Fibroblast of skin of scalp (primary cell): ENCODE measurements at places on chromosomes 2 and 18.

- DNase-seq = no peak
These were observed 440.3 kb upstream of the MC4R start for GRCh38 chr18:60812921-60813320.

DNA sequence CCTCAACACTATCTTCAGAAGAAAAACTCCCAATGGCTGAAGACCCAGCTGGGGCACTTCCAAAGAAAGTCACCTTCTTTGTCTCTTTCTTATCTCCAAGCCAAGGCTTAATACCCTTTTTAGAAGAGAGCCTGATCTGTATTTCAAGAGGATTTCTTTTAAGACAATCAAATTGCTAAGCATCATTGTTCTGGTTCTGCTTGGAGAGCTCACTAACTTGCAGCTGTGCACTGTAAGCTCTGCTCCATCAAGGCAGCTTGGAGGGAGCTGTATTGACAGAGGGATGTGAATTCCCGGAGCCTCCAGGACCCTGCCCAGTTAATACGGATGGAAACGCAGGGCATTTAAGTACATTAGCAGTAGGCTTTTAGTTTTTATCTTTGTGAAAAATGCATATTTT lies 253.1 kb downstream of the TDRD15 start:
- no peak for DNase-seq

DNA sequence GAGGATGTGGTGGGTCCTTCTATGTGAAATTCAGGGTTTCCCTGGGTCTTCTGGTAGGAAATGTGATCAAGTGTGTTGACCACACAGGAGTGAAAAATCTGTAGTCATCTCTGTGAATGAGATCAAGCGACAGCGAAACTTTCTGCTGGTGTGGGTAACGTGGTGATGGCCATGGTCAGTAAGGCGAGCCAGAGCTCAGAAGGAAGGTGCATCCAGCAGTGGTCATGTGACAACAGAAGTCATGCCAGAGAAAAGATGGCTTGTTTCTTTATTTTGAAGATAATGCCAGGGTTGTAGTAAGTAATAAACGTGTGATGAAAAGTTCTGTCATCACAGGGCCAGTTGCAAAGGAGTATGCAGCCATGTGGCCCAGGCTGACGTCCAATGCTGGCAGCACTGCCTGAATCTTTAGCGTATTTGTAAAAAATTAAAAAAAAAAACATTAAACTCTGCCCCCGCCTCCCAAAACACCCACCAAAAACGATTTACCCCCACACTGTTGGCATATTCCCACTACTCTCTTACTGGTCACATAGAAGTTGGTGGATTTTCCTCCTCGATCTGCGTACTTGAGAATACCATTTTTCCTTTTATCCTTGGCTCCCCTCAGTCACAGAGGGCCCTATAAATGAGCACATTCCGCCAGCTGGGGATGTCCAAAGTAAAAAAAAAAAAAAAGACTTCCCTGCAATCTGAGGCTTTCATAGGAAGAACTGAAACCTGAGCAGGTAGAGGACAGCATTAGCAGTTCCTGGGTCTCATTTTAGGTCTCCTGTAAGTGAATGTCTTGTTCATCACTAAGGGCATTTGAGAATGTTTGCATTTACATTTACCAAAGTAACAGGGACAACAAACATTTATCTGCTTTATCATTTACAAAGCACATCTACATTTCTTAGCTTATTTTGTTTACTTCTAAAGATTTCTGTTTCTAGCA lies 70.6 kb downstream of the SLC4A3 start:
- DNase-seq = no peak

- DNase-seq = peak; percentile 23
These were observed 185.1 kb downstream of the MYO5B start for GRCh38 chr18:50009773-50010335.

- peak; percentile 2 for DNase-seq
These were observed 383.3 kb upstream of the ETAA1 start for GRCh38 chr2:67013821-67014220.

DNA sequence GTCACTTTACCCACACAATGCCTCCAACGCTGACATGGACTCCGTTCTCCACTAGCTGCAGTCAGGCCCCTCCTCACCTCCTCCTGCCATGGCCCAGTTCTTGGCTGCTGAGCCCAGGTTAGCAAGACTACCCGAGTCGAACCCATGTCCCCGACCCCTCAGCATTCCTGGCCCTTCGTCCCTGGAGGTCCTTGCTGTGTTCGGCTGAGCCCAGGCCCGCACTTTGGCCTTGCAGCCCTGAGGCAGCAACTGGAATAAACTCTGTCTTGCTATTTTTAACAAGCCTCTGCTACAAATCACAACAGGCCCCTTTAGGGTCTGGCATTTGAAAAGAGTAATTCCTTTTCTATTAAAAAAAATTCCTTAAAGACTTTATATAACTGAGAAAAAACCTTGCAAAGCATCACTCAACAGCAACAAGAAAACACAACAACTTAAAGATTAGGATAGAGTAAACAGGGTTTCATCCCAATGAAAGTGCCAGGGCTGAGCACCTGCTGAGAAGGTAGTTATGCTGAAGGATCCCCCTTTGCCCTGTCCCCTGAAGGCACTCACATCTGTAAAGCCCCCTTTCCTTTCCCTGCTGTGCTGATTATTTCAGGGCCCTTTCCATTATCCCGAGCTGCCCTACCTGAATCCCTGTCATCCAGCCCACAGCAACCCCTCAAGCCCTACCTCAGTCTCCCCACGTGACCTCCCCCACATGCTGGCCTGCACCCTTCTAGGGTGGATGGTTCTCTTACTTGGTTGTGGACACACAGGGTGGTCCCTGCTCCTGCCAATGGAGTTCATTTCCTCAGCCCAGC lies 120.0 kb upstream of the SNTG2 start:
- DNase-seq = no peak

GRCh38 chr2:231928481-231928880 lies 2.3 kb upstream of the NPPC start:
- DNase-seq = no peak

GRCh38 chr2:219569041-219569440 lies 2.3 kb downstream of the OBSL1 start:
- DNase-seq = no peak

DNA sequence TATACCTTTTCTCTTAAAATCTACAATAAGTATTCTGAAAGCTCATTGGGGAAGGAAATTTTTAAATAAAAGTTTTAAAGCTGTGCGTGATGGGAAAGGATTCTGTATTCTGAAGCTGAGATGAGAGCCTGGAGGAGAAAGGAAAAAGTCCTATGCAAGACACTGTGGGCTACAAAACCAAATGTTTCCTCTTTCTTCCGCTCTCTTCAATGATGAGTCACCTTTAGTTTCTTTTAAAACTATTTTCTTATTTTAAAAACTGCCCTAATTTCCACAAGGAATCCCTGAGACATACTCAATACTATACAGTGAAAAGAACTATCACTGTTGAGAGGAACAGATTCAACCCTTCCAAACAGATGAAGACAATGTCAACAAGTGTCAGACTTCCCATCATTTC lies 87.4 kb downstream of the INO80D start:
- DNase-seq = no peak

DNA sequence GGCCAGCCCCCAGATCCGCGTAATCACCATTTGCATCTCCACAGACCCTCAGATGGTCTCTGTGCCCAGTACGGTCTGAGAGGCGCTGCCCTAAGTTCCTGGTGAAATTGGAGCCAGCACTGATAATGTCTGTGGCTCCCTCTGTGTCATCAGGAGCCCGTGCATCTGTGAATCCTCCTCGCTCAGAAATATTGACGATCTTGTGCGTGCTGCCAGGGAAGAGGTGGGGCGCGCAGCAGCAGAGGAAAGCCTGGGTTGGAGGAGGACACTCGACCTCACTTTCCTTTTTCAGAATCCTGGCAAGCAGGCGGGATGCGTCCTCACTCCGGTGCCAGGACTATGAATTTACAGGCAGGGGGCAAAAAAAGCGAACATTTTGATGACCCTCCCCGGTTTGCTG lies 686.1 kb upstream of the SALL3 start:
- no peak for DNase-seq

- DNase-seq = no peak
These were observed 19.0 kb upstream of the SERPINB2 start for GRCh38 chr18:63868546-63868945.

- no peak for DNase-seq
These were observed 239.4 kb downstream of the KLHL29 start for GRCh38 chr2:23624378-23624777.

- no peak for DNase-seq
These were observed 418.8 kb upstream of the NETO1 start for GRCh38 chr18:73286584-73286983.

GRCh38 chr2:145591109-145591809 lies 1071.3 kb upstream of the ZEB2 start:
- DNase-seq = no peak

DNA sequence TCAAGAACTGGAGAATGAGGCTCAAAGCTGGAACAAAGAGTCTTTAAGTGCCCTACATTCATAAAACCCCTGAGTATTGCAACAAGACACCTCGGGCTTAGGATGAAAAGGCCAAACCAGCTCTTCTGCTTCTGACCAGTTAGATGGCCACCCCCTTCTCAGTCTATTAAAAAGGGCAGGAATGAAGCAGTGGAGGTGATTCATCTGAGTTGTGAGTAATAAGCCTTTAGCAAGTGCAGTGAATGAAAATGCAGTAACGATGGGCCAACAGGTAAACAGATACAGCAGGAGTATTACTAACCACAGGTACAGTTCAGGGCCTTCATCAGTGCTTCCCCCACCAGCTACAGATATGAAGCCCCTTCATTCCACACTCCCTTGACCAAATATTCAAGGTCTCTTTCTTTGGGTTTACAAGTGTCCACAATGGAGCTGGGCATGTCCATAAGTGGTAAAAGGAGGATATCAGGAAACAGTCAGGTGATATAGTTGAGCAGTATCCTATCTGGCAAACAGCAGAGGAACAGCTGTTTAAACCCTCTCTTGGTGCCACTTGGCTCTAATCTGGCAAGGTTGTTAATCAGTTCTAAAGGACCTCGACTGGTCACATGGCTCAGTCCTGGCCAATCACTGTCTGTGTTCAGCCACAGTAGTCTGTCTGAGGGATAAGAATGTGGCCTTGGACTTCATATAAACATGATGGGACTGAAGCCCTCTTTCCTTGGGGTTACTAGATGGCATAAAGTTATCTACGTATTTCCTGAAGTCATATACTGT lies 17.8 kb downstream of the SERPINB13 start:
- no peak for DNase-seq

DNA sequence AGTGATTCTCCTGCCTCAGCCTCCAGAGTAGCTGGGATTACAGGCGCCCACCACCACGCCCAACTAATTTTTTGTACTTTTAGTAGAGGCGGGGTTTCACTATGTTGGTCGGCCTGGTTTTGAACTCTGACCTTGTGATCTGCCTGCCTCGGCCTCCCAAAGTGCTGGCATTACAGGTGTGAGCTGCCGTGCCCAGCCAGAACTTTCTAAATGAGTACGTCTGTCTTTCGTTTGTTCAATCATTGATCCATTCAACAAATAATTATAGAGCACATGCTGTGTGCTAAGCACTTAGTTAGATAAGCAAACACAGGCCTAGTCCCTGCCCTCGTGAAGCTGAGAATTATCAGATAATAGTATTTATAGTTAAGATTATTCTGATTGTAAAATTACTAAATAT lies 56.5 kb downstream of the TTC39C start:
- DNase-seq = no peak

- no peak for DNase-seq
These were observed 1.6 kb upstream of the CROCC2 start for GRCh38 chr2:240904216-240905175.

- peak; percentile 57 for DNase-seq
These were observed 352.8 kb upstream of the KCNH7 start for GRCh38 chr2:163191372-163191771.

DNA sequence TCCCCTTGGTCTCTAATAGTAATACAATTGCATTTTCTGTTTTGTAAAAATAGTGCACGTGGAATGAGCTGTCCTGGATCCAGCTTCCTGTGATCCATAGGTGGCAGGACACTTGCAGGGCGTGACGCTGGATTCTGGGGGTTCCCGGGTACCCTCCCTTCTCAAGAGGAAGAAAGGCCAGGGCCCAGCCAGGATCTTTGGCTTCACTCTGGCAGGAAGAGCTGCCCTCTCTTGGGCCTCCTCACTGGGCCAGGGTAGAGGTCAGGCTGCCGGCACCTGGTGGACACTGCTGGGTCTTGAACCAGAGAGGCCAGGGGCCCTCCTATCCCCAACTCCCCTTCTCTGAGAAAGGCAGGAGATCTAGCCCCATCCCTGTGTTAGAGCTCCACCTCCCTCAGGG lies 37.8 kb upstream of the OTOF start:
- DNase-seq = no peak

GRCh38 chr18:10916865-10917264 lies 232.5 kb downstream of the PIEZO2 start:
- DNase-seq = no peak

DNA sequence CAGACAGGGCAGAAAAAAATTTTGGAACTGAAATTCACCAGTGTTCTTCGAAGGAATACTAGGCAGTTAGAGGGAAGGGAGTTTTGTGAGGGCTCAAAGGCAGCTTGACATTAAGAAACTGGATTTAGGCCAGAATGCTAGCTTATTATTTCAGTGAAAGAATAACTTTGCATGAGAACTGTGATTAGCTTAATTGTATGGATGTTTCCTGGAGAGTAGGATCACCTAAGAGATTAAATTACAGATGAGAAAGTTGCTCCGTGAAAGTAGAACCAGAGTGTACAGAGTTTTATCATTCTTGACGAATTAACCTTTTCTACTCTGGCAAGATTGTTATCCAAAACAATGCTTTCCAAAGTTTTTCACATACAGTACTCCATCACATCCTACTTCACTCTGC lies 6.2 kb downstream of the SPAG16 start:
- no peak for DNase-seq

DNA sequence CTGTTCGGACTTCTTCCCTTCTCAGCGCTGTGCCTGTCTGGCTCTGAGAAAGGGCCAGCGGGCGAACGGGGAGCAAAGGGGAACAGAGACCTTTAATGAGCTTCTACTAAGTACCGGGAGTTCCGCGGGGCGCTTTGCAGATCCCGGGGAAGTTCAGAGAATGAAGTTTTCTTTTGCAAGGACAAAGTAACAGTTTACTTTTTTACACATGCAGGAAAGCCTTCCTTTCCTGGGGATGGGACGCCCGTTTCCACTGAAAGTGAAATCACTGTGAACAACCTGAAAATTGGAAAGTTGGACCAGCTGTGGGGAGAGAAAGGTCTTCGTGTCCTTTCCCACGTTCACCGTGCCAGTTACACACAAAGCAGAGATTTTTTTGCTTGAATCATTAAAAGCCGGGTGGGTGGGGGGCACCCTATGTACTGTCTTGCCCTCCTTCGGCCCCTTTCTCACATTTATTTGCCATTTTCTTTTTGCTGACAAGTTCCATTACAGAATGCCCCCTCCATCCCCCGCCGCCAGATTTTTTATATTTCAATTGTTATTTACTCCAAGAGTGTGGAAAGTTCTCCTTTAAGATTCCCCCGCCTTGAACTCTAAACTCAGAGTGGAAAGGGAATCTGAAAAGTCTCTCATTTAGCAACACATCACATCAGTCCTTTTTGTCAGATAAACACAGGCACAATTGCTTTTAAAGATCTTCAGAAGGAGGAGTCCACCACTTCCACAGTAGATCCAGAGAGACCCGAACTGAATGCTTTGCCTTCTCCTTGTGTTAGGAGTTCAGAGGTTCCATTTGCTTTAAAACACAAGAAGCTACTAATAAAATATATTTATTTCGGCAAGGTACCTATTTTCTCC lies 1.1 kb upstream of the FN1 start:
- peak; percentile 59 for DNase-seq

- no peak for DNase-seq
These were observed 4.6 kb downstream of the BCL11A start for GRCh38 chr2:60548845-60549237.
